Stimulated activated naive CD8-positive, alpha-beta T cell treated with anti-CD3 and anti-CD28 coated beads, Interleukin-15, Interleukin-2, amounts not matched to agents 100 U/mL and 50 U/mL, for 24 hours (primary cell): ENCODE measurements at places on chromosomes 13 and 19.

DNA sequence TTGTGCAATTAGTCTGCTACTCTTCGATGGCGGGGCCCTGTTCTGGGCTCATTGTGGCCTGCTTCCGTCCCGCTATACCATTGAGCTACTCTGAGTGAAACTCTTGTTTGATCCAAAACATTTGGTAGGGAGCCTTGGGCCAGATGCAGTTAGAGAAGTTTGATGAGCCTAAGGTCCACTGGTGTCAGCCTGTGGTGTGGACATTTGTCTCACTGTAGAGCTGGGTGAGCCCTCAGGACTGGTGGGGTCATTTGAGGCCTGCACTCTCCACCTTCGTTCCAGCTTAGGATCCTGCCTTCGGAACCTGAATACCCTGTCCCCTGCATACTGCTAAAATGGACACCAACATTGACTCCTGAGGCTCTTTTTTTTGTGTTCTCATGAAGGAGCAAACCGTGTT, 6.9 kb downstream of the UBAC2 start:
- DNase-seq = no peak

GRCh38 chr13:73133531-73133930, 74.7 kb downstream of the KLF5 start:
- DNase-seq = no peak

DNA sequence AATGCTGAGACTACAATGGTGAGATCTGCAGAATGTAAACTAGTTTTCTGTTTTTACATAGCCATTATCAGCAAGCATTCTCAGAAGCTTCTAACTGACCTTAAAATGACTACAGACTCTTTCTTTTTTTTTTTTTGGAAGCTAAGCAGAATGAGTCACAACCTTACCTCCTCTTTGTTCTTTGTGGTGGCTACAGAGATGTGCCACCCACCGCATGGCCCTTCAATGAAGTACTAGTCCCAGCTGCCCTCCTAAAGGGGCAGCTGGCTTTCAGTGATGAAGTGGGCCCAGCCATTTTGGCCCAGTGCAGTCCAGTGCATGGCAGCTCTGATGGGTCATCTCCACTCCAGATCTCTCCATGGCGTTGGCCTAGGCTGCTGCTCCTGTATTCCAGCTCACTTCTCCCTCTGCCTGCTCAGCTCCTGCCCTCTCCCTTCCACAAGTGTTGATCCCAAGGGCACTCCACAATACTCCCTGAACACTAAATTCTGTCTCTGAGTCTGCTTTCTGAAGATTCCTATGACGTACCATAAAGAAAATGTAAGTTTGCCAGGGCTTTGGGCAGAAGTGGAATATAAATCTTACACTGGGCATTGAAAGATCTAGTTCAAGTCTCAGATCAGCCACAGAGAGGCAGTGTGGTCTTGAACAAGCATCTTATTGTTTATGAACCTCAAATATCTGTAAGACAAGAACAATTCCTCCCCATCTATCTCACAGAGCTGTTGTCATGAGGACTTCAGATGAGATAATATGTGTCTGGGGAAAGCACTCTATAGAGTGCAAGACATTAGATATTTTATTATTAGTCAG, 85.6 kb downstream of the RXFP2 start:
- DNase-seq = no peak

DNA sequence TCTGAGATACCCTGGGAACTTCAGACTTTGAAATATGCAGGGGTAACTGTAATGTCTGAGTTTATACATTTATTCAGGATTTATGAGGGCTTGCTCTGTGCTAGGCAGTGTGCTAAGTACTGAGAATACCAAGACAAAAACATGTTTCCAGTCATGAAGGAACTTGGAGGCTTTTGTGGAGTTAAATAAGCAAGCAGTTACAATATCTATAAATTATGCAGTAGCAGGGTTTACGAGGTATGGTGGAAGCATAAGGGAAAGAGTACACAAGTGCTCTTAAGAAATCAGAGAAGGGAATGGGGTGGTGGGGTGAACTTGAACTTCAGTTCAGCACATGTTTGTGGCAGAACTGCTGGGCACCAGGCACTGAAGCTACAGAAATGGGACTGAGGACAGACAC, 28.0 kb downstream of the MAB21L1 start:
- DNase-seq = no peak

- DNase-seq = peak; percentile 73
Measured at GRCh38 chr19:45632468-45633196, 6.6 kb downstream of the EML2 start.

DNA sequence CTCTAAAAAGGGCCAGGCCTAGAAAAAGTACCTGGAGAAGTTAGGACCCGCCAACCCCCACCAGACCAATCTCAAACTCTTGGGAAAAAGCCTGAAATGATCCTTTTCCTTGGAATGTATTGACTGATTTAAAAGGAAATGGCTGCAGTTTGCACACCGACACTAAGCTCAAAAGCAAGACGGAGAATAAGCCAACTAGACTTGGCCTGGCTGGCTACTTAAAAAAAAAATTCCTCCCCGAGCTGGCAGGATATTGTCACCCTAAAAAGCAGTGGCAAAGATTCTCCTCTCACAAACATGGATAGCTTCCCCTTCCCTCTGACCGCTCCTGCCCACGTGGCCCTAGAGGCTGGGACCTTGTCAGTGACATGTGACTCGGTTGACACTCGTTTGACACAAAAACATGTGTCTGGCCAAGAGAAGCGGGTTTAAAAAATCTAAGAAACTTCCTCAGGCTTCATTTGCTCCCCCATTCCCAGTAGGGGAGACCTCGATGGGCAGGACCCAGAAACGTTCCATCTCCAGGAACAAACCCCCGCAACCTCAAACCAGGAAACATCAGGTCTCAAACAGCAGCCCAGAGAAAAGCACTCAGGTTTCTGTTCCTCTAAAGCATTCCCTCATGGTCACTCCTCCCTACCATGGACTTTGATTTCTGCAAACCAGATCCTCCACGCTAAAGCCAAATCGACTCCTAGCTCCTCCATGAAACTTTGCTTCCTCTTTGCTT, 1.3 kb downstream of the RFX1 start:
- DNase-seq = no peak
